ENCODE measurements at places on chromosomes 5 and 9. TPM values are rescaled to one million over a fixed set of nuclear protein-coding genes. Genes with fewer than 3 reads are reported as not detected.

Gene SOHLH1
- total RNA-seq = not detected

Gene SLC25A2
- total RNA-seq = 0.17 TPM

GRCh38 chr9:129932303-129933151 lies 97.3 kb downstream of the USP20 start:
- H3K27me3 ChIP-seq = no peaks in the 10 kb centered on the region
- peaks cover 5% of the 10 kb centered on the region for H3K36me3 ChIP-seq
- peak; percentile 34 for DNase-seq
- peaks cover 3% of the 10 kb centered on the region for H3K4me1 ChIP-seq
- no peak overlapping the region for H3K4me3 ChIP-seq
- H3K27ac ChIP-seq = peak overlapping the region; percentile 35

DNA sequence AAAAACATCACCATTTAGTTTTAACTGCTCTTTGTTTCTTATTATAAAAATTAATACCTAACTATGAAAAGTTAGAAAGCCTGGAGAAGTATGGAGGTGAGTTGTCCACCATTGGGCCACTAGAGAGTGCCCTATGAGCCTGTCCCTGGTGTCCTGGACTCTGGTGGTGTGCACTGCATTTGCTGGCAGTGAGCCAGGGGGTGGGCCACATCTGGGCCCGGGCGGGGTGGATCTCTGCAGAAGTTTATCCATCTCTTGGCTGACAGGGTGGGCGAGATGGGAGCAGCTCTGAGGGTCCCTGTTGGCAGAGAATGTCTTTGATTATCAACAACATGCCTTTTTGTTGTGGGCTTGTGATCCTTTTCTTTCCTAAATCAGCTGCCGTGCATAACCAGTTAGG lies 8.2 kb downstream of the TENT4A start:
- peaks cover 15% of the 10 kb centered on the region for H3K4me1 ChIP-seq
- H3K27me3 ChIP-seq = no peaks in the 10 kb centered on the region
- no peak overlapping the region for H3K4me3 ChIP-seq
- no peak overlapping the region for H3K27ac ChIP-seq
- H3K36me3 ChIP-seq = peaks cover 11% of the 10 kb centered on the region

DNA sequence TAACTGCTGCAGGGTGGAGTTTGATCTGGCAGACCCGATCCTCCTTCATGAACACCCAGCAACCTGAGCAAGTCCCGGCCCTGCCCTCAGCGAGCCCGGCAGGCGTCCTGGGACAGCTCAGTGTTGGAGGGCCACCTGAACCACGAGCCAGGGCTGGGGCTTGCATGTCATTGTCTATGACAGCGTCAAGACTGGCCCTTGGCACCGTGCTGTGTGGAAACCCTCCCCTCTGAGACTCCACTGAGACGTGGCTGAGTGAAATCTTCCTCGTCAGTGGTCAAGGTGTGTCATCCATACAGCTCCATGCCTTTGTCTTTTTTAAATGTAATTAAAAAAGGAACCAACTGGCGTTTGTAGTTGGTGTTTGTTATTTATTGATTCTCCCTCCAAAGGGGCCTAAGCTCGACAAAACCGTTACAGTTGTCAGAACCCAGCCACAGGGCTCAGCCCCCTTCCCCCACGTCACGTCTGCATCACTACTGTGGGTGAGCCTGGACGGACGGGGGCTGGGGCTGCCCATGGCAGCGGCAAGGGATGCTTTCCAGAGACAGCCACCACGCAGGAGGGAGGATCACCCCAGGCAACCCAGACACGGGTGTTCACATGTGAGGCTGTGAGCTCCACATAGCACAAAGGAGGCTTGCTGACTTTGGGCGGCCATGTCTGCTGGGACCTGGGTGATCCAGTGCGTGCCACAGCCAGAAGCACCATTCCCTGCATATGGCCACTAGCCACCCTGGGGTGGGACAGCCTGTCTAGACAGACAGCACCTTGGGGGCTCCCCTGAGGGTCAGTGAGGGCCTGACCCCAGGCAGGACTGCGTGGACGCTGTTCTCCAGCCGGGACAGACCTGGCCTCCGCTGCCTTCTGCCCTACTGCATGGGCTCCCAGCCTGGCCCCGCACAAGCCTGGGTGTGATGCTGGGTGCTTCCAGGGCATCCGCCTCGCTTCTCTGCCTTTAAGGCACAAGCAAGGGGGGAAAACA lies 7.3 kb downstream of the UCK1 start:
- no peak for DNase-seq
- H3K36me3 ChIP-seq = peaks cover 70% of the 10 kb centered on the region
- H3K4me1 ChIP-seq = no peaks in the 10 kb centered on the region
- no peak overlapping the region for H3K27ac ChIP-seq
- H3K27me3 ChIP-seq = no peaks in the 10 kb centered on the region
- no peak overlapping the region for H3K4me3 ChIP-seq

DNA sequence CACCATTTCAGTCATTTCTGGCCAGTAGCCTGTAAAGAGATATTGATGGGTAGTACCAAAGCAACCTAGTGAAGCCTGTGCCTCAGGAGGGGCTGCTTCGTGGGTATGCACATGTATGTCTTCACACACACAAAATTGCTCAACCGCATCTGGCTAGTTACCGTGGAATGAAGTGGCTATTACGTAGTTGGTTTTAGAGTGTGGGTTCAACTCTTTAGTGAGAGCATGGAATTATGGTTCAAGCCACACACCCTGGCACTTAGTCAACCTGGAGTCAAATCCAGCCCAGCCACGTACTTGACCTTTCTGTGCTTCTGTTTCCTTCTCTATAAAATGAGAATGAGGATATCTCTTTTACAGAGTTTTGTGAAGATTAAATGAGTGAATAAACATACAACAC lies 174.9 kb downstream of the TTC39B start:
- DNase-seq = peak; percentile 76
- H3K36me3 ChIP-seq = no peaks in the 10 kb centered on the region
- H3K27me3 ChIP-seq = no peaks in the 10 kb centered on the region
- no peaks in the 10 kb centered on the region for H3K4me1 ChIP-seq

Data from lung (tissue), 17 donors.